GM12878 (cell line): ENCODE measurements at places on chromosomes 6 and 20.
A peak's percentile ranks its signal among the peaks of the same experiment; 100 is the strongest.

DNA sequence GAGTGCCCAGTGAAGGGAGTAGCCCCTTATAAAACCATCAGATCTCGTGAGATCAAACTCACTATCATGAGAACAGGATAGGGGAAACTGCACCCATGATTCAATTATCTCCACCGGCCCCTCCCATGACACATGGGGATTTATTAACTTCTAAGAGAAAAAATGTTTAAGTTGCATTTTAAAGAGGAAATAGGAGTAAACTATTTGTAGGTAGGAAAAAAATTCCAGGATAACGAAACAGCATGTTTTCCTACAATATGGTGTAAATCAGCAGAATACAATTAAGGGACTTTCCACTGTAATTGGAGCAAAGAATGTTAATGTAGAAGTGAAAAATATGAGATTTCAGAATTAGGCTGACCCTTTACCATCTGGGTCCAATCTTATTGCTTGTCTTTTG lies 63.9 kb downstream of the FBXO5 start:
- DNase-seq, result no peak

GRCh38 chr6:20511852-20512251 lies 22.4 kb upstream of the CDKAL1 start:
- DNase-seq, result no peak

- DNase-seq, result no peak
Observed at GRCh38 chr6:109460161-109460829, 4.7 kb upstream of the MICAL1 start.

DNA sequence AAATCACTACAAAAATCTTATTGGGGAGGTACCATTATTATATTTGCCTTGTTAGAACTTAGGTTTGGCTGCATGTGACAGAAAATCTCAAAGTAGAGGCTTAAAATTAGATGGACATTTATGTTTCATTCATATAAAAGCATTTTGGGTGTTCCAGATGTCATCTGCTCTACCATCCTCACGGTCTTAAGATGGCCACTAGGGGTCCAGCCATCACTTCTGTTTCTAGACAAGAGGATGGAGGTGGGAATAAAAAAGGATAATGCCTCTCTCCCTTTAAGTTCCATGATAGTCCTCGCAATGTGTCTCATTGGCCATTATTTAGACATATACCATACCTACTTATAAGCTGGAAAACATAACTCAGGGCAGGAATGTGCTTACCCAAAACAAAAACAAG lies 929.5 kb downstream of the KIF16B start:
- DNase-seq, result no peak

DNA sequence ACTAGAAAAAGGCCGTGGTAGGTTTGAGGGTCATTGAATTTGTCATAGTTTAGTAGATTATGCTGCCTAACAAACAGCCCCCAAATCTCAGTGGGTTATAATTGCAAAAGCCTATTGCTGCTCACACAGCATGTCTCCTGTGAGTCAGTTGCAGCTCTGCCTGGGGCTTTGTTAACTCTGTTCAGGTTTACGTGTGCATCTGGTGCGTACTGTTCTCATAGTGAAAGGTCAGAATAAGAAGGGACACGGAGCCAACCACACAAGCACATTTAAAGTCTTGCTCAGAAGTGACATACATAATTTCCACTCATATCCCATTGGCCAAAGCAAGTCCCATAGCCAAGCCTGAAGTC lies 48.1 kb upstream of the BMP2 start:
- DNase-seq, result no peak

- DNase-seq, result no peak
Observed at GRCh38 chr20:24894488-24894887, 54.6 kb upstream of the CST7 start.

- DNase-seq, result no peak
Observed at GRCh38 chr6:5201271-5201670, 59.5 kb downstream of the LYRM4 start.

DNA sequence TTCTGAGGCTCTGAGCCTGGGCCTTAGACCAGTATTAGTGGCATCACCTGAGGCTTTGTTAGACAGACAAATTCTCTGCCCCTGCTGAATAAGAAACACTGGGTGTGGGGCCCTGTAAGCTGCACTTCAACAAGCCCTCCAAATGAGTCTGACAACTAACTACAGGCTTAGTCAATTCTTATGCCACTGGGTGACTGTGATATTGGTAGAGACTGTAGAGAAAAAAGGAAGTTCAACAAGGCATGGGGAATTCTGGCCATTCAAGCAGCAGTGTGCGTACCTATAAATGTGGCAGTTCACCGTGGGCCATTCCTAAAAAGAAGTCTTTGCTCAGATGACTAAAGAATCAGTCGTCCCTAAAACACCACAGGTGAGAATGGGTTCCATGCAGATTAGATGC lies 82.7 kb downstream of the MDN1 start:
- no peak for DNase-seq

DNA sequence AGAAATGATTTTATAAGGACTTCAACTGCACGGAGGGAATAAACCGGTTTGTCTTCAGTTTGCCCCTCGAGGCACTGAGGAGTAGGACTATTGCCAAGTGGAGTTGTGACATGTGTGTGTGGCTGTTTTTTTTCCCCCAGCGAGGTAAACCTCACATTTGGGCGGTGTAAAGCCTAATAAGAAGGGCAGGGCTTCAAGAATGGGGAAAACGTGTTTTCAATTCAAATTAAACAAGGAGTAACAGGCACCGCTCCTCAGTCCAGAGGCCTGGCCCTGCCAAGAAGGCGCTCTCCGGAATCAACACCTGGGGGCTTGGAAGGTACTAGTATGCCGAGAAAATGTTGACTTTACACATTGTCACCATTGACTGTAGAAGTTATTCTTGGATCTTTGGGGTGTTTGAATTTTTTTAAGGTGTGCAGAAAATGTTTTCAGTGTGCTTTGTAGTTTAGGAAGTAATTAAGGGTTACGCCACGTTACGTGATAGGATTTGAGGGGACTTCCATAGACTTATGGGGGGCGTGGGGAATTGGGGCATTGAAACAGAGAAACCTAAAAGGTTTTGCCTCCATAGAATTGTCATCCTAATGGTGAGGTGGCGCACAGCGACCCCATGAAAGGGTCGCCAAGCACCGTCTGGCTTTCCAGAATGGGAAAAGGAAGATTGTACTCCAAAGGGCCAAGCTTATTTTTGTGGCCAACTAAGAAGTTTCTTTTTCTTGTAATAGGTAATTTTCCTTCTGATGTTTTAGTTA lies 791 bp downstream of the ADGRG6 start:
- no peak for DNase-seq

GRCh38 chr6:26155061-26155930 lies 68.1 kb downstream of the HFE start:
- no peak for DNase-seq

- DNase-seq, result peak; percentile 45
Observed at GRCh38 chr6:158476389-158476788, 83.5 kb upstream of the TMEM181 start.

GRCh38 chr20:19713822-19714578 lies 44.1 kb upstream of the RIN2 start:
- no peak for DNase-seq
